ENCODE measurements at places on chromosomes 5 and 9.
A peak's percentile ranks its signal among the peaks of the same experiment; 100 is the strongest.

DNA sequence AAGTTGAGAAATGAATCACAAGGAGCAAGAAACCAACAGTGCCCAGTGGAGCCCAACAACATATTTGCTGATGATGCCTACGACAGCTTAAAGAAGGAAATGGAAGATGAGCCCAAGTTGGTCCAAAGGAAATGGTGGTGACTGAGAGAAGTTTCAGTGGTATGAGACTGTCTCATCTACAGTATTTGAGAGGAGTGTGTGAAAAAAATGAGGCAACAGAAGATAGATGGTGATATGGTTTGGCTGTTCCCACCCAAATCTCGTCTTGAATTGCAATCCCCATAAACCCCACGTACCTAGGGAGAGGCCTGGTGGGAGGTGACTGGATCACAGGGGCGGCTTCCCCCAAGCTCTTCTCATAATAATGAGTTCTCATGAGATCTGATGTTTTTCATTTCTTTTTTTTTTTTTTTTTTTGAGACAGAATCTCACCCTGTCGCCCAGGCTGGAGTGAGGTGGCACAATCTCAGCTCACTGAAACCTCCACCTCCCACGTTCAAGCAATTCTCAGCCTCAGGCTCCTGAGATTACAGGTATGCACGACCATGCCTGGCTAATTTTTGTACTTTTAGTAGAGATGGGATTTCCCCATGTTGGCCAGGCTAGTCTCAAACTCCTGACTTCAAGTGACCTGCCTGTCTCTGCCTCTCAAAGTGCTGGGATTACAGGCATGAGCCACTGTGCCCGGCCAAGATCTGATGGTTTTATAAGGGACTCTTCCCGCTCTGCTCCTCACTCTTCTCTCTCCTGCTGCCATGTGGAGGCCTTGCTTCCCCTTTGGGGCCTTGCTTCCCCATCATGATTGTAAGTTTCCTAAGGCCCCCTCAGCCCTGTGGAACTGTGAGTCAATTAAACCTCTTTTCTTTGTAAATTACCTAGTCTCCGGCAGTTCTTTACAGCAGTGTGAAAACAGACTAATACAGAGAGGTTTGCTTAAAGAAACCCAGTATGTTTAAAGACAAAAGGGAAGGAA lies 30.2 kb downstream of the EFCAB9 start:
- no peak overlapping the region for H3K4me3 ChIP-seq
- H3K4me1 ChIP-seq, result no peaks in the 10 kb centered on the region
- no peaks in the 10 kb centered on the region for H3K27me3 ChIP-seq
- H3K27ac ChIP-seq, result no peak overlapping the region

- H3K4me1 ChIP-seq, result peaks cover 17% of the 10 kb centered on the region
- peaks cover 7% of the 10 kb centered on the region for H3K36me3 ChIP-seq
- no peak for DNase-seq
- H3K27ac ChIP-seq, result peak overlapping the region; percentile 50
Measured at GRCh38 chr5:172156541-172156994, 31.5 kb downstream of the STK10 start.

DNA sequence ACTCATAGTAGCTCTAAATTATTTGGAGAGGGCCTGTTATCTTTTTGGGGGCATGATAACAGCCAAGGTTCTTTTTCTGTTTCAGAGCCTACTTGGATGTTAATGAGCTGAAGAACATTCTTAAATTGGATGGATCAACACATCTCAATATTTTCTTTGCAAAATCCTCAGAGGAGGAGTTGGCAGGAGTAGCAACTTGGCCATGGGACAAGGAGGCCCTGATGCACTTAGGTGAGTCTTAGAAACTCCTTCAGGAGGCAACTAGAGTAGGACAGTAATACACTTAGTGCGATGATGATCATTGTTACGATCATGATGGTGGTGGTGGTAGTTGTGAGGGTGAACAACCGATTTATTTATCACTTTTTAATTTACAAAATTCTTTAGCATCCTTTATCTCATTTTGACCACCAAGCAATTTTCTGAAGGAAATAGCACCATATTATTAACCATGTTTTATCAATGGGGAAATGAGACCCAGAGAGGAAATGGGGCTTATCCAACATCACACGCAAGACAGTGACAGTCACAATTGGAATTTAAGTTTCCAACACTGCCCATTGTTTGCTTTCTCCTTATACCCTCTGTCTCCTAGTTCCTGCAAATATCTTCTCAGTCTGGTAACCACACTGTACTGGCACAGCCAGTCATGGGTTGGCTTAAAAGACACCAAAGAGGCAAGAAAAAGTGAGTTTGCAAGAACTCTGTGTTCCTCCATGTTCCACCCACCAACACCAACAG lies 54.0 kb downstream of the PAPPA start:
- H3K4me3 ChIP-seq, result no peak overlapping the region
- no peak for DNase-seq
- H3K27ac ChIP-seq, result no peak overlapping the region
- H3K27me3 ChIP-seq, result no peaks in the 10 kb centered on the region
- H3K36me3 ChIP-seq, result no peaks in the 10 kb centered on the region
- H3K4me1 ChIP-seq, result no peaks in the 10 kb centered on the region

- H3K27ac ChIP-seq, result no peak overlapping the region
- no peaks in the 10 kb centered on the region for H3K36me3 ChIP-seq
- H3K4me1 ChIP-seq, result no peaks in the 10 kb centered on the region
- H3K4me3 ChIP-seq, result no peak overlapping the region
Measured at GRCh38 chr9:17484906-17485305, 94.0 kb upstream of the SH3GL2 start.

- no peaks in the 10 kb centered on the region for H3K4me1 ChIP-seq
- H3K4me3 ChIP-seq, result no peak overlapping the region
- no peak for DNase-seq
Measured at GRCh38 chr5:41637424-41637823, 127.0 kb upstream of the PLCXD3 start.

DNA sequence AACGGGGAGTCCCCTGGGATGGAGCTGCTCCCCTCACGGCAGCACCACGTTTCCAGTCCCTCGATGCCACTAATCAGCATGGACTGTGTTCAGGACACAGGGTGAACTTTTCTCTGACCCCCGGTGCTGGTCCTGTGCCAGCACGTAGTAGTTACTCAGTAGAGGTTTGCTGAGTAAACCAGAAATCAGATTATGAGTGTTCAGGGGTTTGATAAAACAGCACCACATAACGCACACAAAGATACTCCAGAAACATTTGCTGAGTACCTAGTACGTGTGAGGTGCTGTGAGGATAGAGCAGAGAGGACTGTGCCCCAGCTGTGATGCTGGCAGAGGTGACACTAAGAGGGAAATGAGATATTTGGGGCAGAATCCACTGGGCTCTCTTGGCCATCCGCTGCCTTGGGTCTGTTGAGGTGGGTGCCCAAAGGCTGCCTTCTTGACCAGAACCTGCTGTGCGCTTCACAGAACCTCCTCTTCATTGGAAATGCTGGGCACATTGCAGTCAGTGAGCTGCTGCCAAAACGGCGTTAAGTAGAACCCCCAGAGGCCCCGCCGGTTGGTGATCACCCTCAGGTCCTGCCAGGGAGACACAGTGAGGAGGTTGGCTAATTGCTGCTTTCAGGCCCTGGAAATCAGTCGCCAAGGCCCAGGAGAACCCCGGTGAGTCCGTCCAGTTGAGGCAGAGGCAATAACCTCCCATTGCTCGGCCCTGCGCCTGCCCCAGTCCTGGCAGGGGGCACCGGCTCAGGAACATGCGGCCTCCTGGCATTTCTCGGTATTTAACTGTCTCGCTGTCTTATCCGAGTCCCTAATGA lies 49.4 kb downstream of the NEURL1B start:
- no peak overlapping the region for H3K27ac ChIP-seq
- H3K27me3 ChIP-seq, result no peaks in the 10 kb centered on the region
- peaks cover 21% of the 10 kb centered on the region for H3K4me1 ChIP-seq
- DNase-seq, result no peak
- peaks cover 9% of the 10 kb centered on the region for H3K36me3 ChIP-seq
- no peak overlapping the region for H3K4me3 ChIP-seq

DNA sequence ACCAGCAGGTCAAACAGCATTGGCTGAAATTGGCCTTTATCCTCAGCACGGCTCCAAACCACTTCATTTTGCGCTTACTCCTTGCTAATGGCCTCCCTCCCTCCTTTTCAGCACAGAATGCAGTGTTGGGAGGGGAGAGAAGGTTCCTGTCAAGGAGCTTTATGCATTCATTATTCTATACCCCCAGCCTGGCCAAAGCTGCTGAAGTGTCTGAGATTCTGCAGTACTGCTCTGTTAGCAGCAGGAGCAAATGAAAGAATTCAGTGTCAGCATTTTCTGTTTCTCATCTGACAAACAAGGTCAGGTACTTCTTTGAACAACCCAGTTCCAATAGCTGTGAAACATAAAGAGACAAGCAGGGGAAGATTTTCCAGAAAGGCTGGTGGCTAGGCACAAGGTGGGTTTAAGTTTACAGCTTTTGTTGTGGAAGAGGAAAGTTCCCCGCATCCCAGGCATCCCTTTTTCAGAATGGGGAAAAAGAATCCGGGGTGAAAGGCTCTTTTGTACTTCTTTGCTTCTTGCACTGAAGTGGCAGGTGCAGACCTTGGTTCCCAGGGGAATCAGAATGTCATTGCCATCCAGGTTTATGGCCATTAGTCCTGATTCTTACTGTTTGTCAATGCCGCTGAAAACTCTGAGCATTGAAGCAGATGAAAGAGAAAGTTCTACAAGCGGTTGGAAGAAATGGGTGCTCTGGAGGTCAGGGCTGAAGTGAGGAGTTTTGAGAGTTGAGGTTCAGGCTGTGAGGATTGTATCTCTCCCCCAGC lies 109.3 kb upstream of the APC start:
- no peak for DNase-seq
- H3K27me3 ChIP-seq, result no peaks in the 10 kb centered on the region
- H3K27ac ChIP-seq, result no peak overlapping the region
- H3K36me3 ChIP-seq, result no peaks in the 10 kb centered on the region
- H3K4me3 ChIP-seq, result no peak overlapping the region

- no peaks in the 10 kb centered on the region for H3K27me3 ChIP-seq
- no peak for DNase-seq
- H3K27ac ChIP-seq, result no peak overlapping the region
- no peak overlapping the region for H3K4me3 ChIP-seq
Measured at GRCh38 chr5:64971513-64971912, 202.8 kb downstream of the CWC27 start.

DNA sequence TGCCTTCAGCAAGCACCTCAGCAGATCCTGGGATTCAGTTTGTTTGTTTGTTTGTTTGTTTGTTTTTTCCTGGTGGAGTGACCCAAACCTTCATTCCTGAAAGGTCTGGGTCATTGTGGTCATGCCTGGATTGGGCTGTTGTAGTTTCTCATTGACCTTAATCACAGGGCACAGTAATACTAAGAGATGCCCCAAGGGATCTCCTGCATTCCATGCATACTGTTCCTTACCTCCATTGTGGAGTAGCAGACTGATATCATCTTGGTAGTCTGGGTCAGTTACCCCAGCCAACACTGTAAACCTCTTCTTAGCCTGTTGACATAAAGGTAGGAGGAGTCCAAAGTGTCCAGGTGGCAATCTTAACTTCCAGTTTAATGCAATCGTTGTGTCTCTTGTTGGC lies 1466.7 kb upstream of the CDH9 start:
- no peaks in the 10 kb centered on the region for H3K4me1 ChIP-seq
- H3K36me3 ChIP-seq, result no peaks in the 10 kb centered on the region
- H3K4me3 ChIP-seq, result no peak overlapping the region
- no peak for DNase-seq
- H3K27me3 ChIP-seq, result no peaks in the 10 kb centered on the region

GRCh38 chr9:72592502-72593403 lies 71.3 kb downstream of the TMC1 start:
- no peak overlapping the region for H3K4me3 ChIP-seq
- peak overlapping the region; percentile 53 for H3K27ac ChIP-seq
- H3K27me3 ChIP-seq, result no peaks in the 10 kb centered on the region
- H3K4me1 ChIP-seq, result peaks cover 18% of the 10 kb centered on the region
- no peak for DNase-seq

DNA sequence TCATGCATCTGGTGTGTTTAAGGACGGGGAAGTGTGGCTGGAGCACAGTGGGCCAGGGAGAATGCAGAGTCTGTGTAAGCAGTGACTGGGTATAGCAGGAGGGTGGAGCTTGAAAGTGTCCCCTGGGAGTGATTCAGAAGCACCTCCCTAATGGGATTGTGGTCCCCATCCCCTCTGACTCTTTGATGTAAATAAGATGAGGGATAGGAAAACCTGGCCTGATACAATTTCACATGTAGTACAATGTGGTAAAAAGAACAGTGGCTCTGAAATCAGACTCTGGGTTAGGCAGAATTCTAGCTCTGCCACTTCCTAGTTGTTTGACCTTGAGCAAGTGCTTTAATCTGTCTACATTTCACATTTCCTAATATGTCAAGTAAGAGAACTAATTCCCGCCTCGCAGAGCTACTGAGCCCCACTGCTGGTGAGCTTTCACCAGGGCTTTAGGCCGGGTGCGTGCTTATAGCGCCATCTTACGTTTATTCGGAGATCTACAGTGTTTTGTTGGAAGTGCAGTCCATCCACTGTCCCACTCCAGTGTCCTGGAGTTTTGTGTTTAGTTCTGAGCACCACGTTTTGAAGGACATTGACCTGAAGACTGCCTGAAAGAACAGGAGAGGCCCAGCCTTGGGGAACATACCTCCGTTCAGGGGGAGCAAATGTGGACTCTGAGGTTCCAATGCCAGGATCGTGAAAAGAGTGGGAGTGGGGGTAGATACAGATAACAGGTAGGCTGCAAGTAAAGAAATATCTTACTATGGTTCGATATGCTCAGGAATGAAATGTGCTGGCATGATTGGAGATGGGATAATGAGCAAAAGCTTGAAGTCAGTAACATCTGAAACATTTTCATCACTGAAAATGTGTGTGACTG lies 51.2 kb upstream of the TESK1 start:
- no peak overlapping the region for H3K4me3 ChIP-seq
- H3K4me1 ChIP-seq, result peaks cover 9% of the 10 kb centered on the region
- peak; percentile 82 for DNase-seq
- no peak overlapping the region for H3K27ac ChIP-seq
- peaks cover 35% of the 10 kb centered on the region for H3K36me3 ChIP-seq
- H3K27me3 ChIP-seq, result no peaks in the 10 kb centered on the region

- no peak for DNase-seq
- H3K27ac ChIP-seq, result no peak overlapping the region
- H3K36me3 ChIP-seq, result no peaks in the 10 kb centered on the region
- no peak overlapping the region for H3K4me3 ChIP-seq
- peaks cover 6% of the 10 kb centered on the region for H3K4me1 ChIP-seq
- no peaks in the 10 kb centered on the region for H3K27me3 ChIP-seq
Measured at GRCh38 chr5:66993448-66993847, 203.2 kb downstream of the CD180 start.
